ENCODE measurements at places on chromosomes 3 and 15.
A peak's percentile ranks its signal among the peaks of the same experiment; 100 is the strongest.

GRCh38 chr3:184078851-184079250, 18.0 kb upstream of the HTR3E start:
- DNase-seq = no peak

DNA sequence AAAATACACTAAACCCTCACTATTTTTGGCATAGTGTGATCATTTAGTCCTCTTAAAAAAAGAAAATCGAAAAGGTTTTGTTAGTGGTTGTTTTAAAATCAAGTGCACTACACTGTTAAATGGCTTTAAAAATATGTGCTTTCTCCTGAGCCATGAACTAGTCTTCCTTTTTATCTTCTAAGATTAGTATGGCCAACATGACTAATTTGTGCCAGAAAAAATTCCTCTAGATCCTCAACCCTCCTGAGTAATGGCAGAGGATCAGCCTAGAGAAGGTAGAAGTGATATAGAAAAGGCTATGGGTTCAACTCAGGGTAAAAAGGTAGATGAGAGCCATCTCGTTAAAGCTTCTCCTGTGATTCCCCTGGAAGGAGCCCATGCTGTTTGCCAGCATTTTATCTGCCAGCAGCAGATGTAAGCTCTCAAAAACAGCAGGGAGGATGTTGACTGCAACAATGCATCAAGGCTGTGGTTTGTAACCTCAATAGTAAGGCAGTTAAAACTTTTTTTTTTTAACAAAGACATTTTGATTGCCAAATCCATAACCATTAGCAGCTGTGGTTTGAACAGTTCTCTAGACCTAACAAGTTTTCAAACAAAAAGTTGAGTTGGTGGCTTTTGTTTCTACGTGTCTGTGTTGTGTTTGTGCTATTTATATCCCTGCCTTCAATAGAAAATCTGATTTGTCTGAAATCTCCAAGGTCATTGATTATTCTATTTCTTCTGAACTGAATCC, 30.2 kb upstream of the ZNF609 start:
- no peak for DNase-seq

DNA sequence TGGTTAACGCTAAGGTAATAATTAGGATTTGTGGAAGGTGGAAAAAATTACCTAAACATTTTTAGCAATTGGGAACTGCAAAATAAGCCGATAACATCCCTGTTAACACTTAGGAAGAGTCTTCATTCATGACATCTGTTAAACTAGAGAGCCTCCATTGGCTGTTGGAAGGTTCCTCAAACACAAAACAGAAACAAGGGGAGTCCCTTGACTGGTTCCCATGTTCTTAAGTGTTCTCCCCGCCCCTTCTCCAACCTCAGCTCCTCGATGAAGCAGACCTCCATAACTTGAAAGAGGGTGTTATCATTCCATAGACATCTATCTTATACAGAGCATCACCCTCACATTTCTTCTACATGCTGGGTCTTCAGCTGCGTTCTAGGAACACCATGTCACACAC, 2.5 kb downstream of the SLC22A13 start:
- DNase-seq = no peak

- DNase-seq = no peak
Observed at GRCh38 chr3:171379281-171379680, 80.9 kb downstream of the TNIK start.

- no peak for DNase-seq
Observed at GRCh38 chr3:97816811-97817210, 5.0 kb upstream of the CRYBG3 start.

- peak; percentile 80 for DNase-seq
Observed at GRCh38 chr15:85380812-85381642, 624 bp downstream of the AKAP13 start.

DNA sequence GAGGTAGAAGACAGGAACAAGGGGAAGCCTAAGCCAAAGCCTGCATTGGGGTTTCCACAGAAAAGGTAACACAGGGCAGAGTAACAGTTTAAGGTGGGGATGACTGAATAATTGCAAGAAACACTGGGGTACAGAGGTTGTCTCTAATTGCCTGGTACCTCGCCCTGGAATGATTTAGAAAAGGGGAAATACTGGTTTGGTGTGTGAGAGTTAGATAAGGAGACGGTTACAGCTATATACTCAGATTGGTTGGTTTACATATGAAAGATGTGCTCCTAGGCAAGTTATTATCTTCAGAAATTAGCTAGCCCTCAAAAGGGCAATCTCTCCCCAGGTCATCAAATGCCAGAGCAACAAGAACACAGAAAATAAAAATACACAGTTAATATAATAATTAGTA, 58.8 kb downstream of the SMARCC1 start:
- no peak for DNase-seq

GRCh38 chr3:99659032-99659431, 20.6 kb downstream of the COL8A1 start:
- no peak for DNase-seq

- DNase-seq = no peak
Observed at GRCh38 chr15:92606126-92606835, 49.3 kb downstream of the FAM174B start.

DNA sequence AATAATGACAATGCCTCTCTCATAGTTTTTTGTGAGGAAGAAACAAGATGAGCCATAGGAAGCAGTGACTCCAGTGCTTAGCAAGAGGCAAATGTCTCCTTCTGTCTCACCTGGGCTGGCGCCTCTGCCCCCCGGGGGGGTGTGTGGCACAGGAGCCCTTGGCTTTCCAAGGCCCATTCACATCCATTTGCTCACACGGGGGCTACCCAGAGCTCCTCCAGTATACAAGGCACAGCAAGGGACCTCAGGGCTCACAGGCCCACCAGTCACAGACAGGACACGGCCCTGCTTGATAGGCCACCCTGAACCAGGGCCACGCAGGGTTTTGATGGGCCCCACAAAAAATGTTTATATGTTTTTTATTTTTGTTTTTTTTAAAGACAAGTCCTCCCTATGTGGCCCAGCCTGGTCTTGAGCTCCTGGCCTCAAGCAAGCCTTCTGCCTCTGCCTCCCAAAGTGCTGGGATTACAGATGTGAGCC, 21.9 kb upstream of the EHD4 start:
- DNase-seq = no peak

GRCh38 chr15:58699769-58700168, 49.7 kb downstream of the ADAM10 start:
- no peak for DNase-seq

DNA sequence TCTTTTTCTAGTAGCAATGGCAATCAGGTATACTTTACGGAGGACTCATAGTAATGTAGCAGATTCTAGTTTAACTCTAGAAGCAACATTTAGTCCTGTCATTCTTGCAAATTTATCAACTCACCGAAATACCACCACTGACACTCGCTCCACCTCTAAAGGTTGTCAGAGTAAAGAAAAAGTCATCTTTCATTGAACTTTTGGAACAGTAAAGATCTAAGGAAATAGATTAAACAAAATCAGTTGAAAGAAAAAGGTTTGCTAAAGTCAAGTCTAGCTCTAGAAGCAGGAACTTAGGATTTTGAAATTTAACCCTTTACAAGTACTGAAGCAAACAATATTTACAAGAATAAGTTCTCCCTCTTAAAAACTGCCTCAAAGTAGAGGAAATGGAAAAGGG, 8.7 kb downstream of the ATP8B4 start:
- no peak for DNase-seq

DNA sequence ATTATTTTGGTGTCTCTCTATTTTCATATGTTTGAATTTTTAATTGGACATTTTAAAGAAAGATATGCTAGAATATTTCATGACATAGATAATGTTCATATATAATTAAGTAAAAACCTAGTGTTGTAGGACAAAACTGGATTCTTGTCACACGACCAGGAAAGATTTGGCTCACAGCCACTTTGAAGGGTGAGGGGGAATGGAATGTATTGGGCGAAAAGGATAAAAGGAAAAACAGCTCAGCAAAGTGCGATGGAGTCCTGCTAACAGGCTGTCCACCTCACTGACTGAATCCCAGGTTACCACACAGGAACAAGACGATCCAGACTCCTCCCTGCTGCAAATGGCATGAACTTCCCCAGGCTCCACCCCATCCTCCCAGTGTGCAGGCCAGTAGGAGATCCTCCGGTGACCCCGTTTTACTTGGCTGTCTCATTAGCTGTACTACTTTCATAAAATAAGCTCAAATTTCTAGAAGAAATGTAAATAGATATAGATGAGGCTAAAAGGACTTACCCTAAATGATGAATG, 186.2 kb downstream of the CD47 start:
- no peak for DNase-seq

DNA sequence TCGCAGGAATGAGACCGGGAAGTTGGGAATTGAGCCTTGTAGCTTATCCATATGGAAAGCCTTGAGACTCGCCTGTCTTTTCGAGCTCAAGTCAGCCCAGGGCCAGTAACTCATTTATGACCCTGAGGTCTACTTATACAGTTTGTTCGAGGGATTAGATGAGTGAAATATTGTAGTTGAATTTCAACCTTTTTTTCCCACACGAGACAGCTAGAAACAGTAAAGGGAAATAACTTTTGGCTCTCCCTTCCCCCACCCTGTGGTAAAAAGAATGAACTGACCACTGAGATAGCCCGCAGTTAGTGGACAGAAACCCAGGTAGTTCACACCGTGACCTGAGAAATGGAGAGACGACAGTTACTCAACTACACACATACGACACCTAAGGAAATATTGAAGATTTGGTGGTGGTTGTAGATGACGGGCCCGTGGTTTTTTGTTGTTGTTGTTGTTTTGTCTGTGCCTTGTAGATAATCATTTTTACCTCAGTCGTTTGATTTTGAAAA, 841 bp downstream of the EIF3J start:
- DNase-seq = no peak

DNA sequence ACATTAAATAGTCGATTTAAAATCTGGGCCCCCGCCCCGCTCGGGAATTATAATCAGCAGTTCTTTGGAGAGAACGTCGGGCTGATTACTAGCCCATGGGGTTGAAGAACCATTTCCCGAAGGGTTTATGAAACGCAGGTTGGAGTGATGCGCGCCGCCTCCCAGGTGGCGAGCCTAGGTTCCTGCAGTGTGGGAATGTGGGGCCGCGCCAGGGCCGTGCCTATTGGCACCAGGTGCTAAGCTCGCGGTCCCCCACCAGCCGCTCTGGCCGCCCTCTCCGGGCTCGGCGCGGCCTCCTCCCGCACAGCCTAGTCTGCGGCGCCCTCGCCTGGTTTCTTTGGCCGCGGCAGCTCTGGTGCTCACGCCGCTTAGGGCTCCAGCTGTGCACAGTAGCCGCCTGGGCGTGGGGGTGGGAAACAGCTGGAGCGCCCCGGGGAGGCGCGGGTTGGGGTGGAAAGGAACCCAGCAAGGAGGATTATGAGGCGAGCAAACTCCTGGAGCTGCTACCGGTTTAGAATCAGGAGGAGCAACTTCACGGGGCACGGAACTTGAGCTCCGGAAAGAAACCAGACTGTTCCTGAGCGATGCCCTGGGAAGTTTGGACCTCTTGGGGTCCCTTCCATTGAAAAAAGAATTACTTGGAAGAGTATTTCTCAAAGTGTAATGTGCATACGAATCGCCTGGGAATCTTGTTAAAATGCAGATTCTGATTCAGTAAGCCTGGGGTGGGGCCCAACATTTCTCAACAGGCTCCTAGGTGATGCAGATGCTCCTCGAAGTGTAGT, 5.6 kb upstream of the MECOM start:
- peak; percentile 78 for DNase-seq

- no peak for DNase-seq
Observed at GRCh38 chr3:69181592-69182211, 59.3 kb upstream of the LMOD3 start.

DNA sequence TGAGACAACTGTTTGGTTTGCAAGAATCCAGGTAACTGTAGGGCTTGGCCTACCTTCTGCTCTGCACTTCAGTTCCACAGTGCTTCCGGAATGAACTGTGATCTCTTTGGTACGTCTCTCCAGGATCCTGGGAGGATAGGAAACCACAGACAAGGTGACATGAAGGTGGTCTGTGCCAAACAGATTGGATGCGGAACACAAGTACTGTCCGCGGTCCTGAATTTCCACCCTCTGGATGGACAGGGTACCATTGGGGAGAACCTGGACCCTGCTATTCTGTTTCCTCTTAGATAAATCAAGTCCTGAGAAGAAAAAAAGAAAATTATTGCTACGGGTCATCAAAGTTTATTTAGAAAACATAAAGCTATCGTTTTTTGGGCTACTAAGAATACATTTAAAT, 17.3 kb downstream of the IGSF10 start:
- DNase-seq = no peak

GRCh38 chr3:107894998-107895397, 195.8 kb downstream of the CD47 start:
- no peak for DNase-seq

GRCh38 chr3:15610082-15610759, 8.7 kb downstream of the BTD start:
- no peak for DNase-seq

DNA sequence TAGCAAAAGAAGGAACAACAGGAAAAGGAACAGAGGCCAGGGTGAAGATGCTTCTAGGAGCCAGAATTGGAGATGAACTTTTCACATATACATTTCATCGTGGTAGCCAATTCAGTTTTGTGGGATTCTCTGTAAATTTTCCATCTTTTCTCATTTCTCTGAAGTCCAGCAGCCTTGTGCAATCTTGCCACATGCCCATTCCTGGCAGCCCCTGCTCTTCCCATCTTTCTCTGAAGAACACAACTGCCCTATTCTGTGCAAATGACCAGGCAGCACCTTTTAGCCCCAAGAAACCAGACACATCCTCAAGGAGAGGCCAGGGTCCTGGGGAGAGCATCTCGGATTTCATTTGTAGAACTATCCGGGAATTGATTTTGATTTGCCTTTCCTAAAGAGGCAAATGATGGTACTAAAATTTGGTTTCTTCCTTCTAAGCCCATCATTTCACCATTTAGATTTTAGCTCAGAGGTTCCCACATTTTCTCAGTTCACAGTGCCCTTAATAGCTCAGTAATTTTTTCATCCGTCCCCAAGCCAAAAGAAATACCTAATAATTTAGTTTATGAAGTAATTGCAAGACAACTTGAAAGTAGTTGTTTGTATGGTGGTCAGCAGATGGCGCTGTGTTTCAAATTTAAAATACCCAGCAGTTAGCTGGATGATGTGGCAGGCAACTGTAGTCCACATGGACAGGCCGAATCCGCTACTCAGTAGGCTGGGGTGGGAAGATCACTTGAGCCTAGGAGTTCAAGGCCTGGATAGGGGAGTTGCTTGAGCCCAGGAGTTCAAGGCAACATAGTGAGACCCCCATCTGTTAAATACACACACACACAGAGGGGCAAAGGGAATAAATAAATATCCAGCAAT, 61.3 kb upstream of the ACKR4 start:
- peak; percentile 73 for DNase-seq

DNA sequence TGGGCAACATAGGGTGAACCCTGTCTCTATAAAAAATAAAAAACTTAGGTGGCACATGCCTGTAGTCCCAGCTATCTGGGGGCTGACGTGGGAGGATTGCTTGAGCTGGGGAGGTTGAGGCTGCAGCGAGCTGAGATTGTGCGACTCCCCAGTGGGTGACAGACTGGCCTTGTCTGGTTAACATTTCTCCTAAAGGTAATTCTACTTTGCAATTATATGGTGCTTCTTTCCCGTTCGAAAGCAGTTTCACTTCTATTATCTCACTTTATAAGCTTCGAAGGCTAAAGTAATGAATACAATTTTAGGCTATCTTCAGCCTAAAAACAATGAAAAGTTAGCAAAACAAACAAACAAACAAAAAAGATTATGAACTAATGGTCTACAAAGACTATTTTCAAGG, 35.3 kb downstream of the COMMD2 start:
- no peak for DNase-seq

All from activated CD8-positive, alpha-beta memory T cell treated with anti-CD3 and anti-CD28 coated beads, Interleukin-2, amount 50 U/mL, for 48 hours (primary cell).